ENCODE measurements at places on chromosomes 7 and 10.

GRCh38 chr7:44449584-44449928 is 40.9 kb downstream of the NUDCD3 start:
- DNase-seq = peak; percentile 74

DNA sequence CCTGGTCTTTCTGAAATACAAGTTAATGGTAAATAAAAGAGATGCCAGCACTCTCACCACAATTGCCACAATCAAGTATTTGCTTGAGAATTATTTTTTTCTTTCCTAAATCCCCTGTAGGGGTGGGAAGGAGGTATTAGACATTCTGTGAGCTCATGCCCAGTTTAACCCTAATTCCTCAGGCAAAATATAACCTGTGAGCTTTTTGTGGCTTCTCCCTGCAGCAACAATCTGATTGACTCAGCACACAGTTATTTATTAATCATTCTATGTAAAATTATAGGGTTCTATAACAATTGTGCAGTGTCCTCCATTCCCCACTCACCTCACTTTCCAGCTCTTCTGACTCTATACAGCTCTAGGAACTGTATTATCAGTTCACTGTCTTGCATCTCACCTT is 66.3 kb downstream of the GLI3 start:
- DNase-seq = peak; percentile 20

- no peak for DNase-seq
Observed at GRCh38 chr7:157787275-157787701, 450.5 kb downstream of the DNAJB6 start.

- DNase-seq = no peak
Observed at GRCh38 chr7:35430547-35431153, 176.8 kb upstream of the TBX20 start.

- DNase-seq = no peak
Observed at GRCh38 chr7:141057788-141058187, 16.1 kb upstream of the TMEM178B start.

- no peak for DNase-seq
Observed at GRCh38 chr10:84331091-84331490, 2.7 kb downstream of the CCSER2 start.

DNA sequence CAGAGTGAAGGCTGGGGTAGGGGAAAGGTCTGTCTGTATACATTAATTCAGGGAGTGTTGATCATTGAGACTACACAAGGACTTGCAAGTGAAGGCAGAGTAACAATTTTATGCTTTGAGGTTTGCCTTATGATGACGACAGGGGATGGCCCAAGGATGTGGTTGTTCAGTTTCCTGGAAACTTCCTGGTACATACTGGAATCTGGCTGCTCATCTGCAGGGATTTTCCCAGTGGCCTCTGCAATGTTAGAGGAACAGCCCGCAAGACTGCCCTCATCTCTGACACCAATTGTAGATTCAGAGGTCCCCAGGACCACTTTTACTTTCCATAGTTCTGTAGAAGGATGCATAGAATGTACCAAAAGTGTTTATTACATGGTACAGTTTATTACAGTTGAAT is 189.6 kb downstream of the TMEM178B start:
- DNase-seq = no peak

DNA sequence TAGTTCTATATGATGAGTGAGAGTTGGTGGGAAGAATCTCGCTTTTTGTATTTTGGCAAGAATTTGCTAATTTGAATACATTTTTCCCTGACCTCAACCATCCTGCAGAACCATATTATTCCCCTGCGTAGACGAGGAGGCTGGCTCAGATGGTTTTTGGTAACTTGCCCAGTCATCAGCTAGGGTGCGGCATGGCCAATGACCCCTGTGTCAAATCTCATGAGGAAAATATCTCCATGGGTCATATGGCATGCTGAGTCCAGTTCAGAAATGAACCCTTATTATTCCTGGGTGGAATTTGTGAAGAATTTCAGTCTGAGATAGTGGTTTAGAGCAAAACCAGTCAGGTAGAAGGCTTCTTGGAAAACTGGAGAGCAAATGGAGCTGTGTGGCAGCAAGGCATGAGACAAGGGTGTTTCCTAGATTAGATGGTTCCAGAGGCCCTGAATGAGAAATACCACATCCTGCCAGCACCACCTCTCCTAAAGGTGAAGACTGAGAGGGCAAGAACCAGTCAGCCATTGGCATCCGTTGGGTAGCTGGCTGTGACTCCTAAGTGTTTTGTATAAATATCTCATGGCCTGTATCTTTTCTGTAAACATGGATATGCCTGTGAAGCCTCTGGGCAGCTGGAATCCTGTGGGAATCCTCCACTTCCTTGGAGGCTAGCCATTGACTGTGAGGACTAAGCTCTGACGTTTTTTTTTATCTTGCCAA is 5.8 kb upstream of the UPP1 start:
- peak; percentile 63 for DNase-seq

DNA sequence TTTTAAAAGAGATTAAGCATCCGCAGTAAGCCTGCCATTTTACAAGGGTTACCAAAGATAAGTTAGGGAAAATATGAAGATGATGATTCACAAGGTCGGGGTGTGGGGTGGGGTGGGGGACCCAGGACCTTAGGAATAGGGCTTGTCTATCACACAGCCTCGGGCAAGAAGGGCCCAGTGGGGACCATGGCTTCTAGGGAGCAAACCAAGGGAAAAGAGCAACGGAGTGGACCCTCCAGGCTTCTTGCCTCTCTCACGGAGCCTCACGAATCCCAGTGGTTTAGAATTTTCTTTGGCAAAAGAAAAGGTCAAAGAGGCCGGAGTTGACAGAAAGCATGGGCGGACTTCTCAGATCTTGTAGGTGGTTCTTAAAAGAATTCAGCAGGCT is 1.3 kb downstream of the PRKCQ start:
- DNase-seq = no peak

- DNase-seq = peak; percentile 17
Observed at GRCh38 chr7:148662646-148663045, 36.1 kb upstream of the CUL1 start.

GRCh38 chr10:70753841-70754621 is 31.1 kb downstream of the TBATA start:
- DNase-seq = peak; percentile 27

DNA sequence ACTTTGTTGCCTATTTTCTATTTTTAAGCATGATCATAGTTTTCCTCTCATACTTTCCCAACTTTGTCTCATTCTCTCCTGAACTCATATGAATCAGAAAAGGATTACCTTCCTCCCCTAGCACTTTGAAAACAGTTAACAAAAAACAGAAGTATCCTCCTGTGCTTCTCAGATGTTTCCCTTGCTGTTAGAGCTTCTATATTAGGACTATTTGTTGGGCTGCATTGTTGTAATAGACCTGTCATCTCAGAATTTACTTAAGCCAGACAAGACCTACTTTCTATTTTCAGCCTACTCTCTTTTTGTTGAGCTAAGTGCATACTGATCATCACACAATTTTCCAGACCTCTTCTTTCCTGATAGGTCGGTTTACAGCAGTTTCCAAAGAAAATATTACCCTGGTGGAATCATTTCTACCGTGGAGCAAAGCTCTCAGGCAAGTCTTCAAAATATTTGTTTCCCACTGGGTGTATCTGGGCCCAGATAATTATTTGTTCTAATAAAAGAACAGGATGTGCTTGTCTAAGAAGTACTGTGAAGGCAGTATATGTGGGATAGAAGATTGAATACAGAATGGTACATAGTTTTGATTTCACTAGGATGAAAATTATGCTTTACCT is 411.9 kb upstream of the KLF6 start:
- DNase-seq = no peak

- peak; percentile 65 for DNase-seq
Observed at GRCh38 chr10:58781873-58782488, 269.3 kb downstream of the BICC1 start.

GRCh38 chr10:69494626-69495558 is 43.6 kb downstream of the TSPAN15 start:
- DNase-seq = no peak

GRCh38 chr10:60722623-60723022 is 55.7 kb upstream of the CDK1 start:
- no peak for DNase-seq

DNA sequence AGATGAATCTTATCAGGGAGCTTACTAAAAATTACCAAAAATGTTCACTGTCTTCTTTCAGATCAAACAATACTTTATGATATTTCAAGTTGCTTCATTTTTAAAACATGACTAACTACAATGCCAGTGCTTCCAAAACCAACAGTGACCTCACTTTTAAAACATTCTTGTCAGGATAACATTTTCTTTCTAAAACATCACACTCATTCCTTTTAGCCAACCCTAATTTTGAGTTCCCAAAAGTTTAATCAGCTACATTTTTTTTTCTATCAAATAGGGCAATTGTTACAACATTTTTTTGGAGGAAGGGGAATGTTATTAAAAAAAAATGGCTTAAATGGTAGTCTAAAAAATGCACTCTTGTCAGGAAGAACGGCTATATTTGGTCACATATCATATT is 37.3 kb downstream of the RTKN2 start:
- DNase-seq = peak; percentile 96

DNA sequence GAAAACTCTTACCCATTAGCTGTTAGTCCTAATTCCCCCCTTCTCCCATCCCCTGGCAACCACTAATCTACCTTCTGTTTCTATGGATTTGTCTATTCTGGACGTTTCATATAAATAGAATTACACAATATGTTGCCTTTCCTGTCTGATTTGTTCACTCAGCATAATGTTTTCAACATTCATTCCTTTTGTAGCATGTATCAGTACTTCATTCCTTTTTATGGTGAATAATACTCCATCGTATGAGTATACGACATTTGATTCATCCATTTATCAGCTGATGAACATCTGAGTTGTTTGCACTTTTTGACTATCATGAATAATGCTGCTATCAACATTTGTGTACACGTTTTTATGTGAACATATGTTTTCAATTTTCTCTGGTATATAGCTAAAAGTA is 4.4 kb upstream of the FRAT1 start:
- DNase-seq = no peak

DNA sequence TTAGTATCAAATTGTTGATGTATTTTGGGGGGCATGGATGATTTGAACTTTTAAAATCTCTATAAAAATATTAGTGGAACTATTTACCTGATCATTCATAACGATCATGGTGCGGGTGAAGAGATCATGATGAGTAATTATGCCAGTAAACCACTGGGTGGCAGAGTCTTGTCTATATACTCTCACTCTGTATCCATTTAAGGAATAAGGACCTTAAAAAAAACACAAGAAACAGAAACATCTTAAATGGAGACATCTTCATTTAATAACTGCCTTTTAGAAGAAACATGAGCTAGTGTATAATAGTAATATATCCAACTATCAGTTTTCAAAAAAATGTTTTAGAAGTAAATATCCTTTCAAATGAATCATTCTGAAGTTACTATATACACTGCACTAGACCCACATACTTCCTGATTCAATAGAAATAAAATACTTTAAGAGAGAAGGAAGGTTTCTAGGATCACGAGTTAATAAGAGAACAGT is 84.0 kb downstream of the NRBF2 start:
- peak; percentile 71 for DNase-seq

GRCh38 chr10:61321041-61321857 is 131.9 kb downstream of the TMEM26 start:
- DNase-seq = no peak

DNA sequence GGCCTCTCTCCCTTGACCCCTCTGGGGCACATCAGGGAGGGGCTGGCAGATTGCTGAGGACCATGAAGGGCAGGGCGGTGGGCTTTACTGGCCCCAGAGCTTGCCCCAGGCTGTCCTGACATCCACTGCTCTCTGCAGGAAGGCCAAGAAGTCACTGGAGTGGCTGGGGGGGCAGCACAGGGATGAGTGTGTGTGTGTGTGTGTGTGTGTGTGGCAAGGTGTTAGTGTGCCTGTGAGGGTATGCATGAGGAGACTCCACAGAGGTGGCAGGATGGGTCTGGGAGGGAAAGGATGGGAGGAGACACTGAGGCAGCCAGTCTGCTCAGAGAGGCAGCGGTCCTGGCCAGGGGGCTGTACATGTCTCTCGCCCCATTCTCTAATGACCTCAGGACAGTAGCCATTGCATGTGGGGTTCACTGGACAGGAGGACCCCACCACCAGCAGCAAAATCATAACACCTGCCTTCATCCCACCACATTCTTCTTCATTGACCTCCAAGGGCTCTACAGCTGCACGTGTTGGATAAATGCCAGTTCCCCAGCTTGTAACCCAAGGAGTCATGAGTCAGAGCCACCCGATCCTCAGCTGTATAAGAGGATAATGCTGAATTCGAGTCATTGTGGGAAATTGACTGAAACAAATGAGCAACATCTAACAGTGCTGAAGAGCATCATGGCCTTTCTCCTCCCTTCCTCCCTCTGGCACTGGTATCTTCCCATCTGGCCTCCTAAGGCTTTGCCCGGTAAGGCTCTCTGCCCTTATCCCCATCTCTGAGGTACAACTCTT is 720.5 kb downstream of the GRID1 start:
- DNase-seq = peak; percentile 44

GRCh38 chr7:10685040-10685439 is 288.6 kb upstream of the PHF14 start:
- DNase-seq = no peak

DNA sequence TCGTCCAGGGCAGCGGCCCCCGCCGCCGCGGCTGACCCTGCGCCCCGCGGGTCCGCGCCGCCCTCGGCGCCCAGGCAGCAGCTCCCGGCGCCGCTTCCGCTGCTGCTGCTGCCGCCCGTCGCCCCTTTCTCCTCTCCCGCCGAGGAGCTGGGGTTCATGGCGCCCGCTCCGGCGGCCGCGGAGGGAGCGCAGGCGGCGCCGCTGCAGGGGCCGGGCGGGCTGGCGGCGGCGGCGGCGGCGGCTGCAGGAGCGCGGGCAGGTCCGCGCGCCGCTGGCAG is 286 bp downstream of the DGKI start:
- peak; percentile 29 for DNase-seq

GRCh38 chr10:75672111-75672671 is 240.8 kb downstream of the LRMDA start:
- DNase-seq = no peak

GRCh38 chr7:72152161-72153131 is 259.7 kb downstream of the CALN1 start:
- peak; percentile 3 for DNase-seq

DNA sequence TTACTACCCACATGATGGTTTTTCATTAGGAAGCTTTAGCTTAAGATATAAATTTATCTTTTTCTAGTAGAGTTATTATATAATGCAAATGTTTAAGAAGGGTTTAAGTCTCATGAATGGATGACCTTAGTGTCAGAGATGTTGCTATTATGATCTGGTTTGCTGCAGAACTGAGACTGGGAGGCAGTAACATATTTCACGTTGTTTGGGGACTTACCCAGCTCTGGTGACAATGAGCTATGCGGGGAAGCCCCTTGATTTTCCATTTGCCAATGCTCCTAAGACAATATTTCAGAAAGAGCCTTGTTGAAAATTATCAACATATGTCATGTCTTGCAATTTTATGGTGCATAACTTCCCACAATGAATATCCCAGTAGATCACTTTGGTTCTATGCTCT is 754.6 kb downstream of the REEP3 start:
- no peak for DNase-seq

All from fibroblast of skin of scalp (primary cell).